ENCODE measurements at places on chromosomes 6 and 20. TPM values are rescaled to one million over a fixed set of nuclear protein-coding genes. Genes with fewer than 3 reads are reported as not detected.
A peak's percentile ranks its signal among the peaks of the same experiment; 100 is the strongest.

SMIM26 gene
- 73.0 TPM for total RNA-seq

EMILIN3 gene
- total RNA-seq: 3.5 TPM

DNA sequence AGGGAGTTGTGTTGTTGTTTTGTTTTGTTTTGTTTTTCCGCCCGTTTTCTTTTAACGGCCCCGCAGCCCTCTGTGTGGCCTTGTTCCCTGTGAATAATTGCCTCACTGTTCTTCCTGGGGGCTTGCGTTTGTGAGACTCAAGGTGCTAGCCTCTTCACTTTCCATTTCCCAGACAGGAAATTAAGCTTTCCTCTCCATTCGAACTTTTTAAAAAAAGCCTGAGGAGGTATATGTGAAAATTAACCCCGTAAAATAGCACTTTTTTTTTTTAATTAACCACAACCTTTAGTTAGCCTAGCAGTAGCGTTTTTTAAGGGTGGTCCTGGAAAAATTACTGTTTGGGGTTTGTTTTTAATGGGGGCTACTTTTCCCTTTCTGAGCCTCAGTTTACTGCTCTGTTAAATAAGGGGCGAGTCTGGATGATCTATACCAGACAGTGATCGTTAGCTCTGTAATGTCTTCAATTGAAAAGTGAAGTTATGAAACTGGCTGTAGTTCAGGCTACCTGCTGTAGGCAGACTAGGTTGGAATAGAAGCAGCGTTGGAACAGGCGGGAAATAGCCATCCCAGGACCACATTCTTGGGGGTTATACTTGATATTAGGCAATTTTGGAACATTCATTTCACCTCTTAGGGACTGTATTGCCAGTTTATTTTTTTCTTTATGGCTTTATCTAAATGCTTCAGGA is 1.7 kb downstream of the STX16 start:
- peaks cover 3% of the 10 kb centered on the region for H3K27me3 ChIP-seq
- peak overlapping the region; percentile 86 for H3K27ac ChIP-seq
- no peak for DNase-seq
- H3K4me3 ChIP-seq: peak overlapping the region; percentile 81
- H3K36me3 ChIP-seq: peaks cover 3% of the 10 kb centered on the region

DNA sequence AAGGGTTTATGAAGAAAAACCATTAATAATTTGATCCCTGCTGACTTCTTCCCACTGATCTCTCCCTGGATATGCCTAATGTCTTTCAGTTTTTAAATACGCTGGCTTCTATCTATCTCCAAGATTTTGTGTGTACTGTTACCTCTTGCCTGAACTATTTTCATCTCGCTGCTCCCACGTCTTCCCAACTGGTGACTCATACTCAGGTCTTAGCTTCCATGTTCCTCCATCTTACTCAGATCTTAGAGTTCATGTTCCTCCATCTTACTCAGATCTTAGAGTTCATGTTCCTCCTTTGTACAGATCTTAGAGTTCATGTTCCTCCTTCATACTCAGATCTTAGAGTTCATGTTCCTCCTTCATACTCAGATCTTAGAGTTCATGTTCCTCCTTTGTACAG is 21.6 kb downstream of the GPR6 start:
- H3K4me3 ChIP-seq: no peak overlapping the region
- no peaks in the 10 kb centered on the region for H3K36me3 ChIP-seq
- H3K27me3 ChIP-seq: peaks cover 1% of the 10 kb centered on the region

GRCh38 chr6:119322715-119323350 is 26.7 kb downstream of the MAN1A1 start:
- no peaks in the 10 kb centered on the region for H3K4me1 ChIP-seq
- DNase-seq: no peak
- no peaks in the 10 kb centered on the region for H3K27me3 ChIP-seq
- H3K27ac ChIP-seq: no peak overlapping the region

GRCh38 chr6:157592541-157592940 is 211.6 kb downstream of the ZDHHC14 start:
- peaks cover 1% of the 10 kb centered on the region for H3K4me1 ChIP-seq
- no peak overlapping the region for H3K27ac ChIP-seq
- DNase-seq: peak; percentile 43
- H3K4me3 ChIP-seq: no peak overlapping the region
- H3K36me3 ChIP-seq: no peaks in the 10 kb centered on the region

GRCh38 chr6:136174510-136174909 is 75.6 kb downstream of the MTFR2 start:
- H3K36me3 ChIP-seq: no peaks in the 10 kb centered on the region
- H3K27ac ChIP-seq: no peak overlapping the region
- DNase-seq: no peak
- H3K4me3 ChIP-seq: no peak overlapping the region

DNA sequence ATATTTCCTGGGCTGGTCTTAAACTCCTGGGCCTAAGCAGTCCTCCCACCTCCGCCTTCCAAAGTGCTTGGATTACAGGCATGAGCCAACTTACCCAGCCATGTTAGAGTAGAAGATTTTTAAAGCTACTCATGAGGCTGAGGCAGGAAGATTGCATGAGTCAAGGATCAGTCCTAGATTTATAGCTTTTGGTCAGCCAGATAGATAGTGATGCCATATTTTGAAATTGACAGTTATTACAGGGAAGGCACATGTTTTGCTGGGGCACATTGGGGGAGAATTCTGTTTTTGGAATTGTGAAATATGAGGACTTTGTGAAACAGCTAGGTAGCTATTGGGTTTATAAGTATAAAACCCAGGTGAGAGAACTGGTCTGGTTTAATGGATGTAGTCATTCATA is 40.9 kb downstream of the DOP1A start:
- H3K27me3 ChIP-seq: no peaks in the 10 kb centered on the region
- peaks cover 3% of the 10 kb centered on the region for H3K36me3 ChIP-seq
- DNase-seq: no peak
- no peak overlapping the region for H3K27ac ChIP-seq
- no peaks in the 10 kb centered on the region for H3K4me1 ChIP-seq
- H3K4me3 ChIP-seq: no peak overlapping the region
